NCI-H2171 treated with DMSO at 0.1 percent for 48 hours (cell line): ENCODE measurements at places on chromosomes 5 and 9.

- DNase-seq: no peak
These were observed 5.6 kb upstream of the IARS1 start for GRCh38 chr9:92299116-92299515.

- DNase-seq: no peak
These were observed 8.3 kb downstream of the NDUFS6 start for GRCh38 chr5:1809416-1810035.

- no peak for DNase-seq
These were observed 108.7 kb downstream of the CFAP90 start for GRCh38 chr5:7742241-7742656.

GRCh38 chr9:27601396-27601795 lies 28.1 kb upstream of the C9orf72 start:
- DNase-seq: no peak

DNA sequence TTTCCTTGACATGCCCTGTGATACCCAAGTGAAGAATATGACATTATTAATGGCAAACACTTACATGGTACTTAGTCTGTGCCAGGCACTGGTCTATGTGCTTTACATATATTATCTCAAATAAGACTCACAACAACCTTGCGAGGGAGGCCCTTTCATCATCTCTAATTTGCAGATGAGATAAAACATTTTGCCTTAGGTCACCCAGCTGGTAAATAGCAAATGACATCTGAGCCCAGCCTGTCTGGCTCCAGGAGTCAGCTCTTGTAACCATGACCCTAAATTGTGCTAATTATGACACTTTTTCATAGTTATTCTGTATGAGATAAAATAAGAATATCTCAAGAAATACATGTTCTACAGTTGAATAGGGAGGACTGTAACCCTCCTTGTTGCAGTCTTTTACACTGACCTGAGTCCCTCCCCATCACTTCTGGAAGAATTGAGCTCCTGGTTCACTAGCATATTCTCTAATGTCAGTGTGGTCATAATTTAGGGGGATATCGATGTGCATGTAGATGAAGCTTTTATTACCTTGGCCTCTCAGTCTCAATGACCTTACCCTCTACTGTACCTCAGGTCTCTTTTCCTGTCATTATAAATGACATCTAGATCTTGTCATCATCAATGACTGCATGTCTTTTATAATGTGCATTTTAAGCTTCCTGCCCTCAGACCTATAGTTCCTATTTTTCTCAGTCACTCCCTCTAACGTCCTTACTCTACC lies 126.1 kb upstream of the HAPLN1 start:
- no peak for DNase-seq

DNA sequence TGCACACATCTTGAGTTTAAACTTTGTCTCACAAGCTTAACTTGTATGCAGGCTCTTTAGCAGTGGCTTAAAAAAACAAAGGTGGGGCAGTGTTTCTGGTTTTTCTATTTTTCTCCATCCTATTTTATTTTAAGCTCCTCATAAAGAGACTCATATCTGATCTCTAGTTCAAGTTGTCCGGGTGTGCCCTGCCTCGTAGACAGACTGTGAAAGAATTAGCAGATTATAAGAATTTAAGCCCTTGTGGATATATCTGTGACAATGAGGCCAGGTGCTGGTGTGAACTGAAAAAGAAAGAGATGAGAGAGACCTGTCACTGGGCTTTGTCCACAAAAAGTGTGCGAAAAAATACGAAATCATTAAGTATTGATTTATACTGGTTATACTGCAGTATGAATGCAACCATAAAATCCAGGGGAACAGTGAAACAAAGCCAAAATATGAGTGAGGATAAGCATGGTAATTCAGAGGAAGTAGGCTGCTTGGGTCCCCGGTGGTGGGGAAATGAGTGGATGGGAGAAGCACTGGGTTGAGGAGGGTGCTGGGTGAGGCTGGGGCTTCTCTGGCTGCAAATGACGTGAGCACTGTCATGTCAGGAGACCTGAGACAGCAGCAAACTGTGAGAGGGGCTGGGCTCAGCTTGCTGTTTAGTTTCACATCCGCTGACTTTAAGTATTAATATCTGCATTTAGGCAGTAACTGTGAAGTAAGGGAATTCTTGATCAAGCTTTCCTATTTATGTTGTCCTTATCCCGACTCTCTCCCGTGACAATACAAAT lies 179.7 kb upstream of the ANKRD55 start:
- DNase-seq: no peak

- no peak for DNase-seq
These were observed at the start of gene PARP8 for GRCh38 chr5:50666261-50667022. Gene PARP8 (plus strand): TSS chr5:50666637. CDS start chr5:50667096, 459 bp downstream.

DNA sequence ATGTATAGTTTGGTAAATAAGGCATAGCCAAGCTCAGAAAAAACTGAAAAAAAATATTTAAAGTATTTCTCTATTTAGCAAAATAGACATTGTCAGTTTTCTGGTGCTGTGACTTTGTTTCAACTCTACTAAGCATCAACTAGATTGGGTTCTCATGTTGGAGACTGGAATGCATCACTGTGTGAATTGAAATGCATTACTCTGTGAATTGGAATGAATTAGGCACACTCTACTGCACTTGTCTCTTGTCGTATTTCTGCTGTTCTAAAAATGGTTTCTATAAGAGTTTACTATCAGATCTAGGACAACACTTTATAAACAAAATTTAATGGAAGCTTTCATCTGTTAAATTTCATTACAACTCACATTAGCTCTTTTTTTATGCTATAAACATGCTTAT lies 1772.2 kb downstream of the MAT2B start:
- no peak for DNase-seq

- DNase-seq: no peak
These were observed 170.4 kb downstream of the RFK start for GRCh38 chr9:76223749-76224340.

DNA sequence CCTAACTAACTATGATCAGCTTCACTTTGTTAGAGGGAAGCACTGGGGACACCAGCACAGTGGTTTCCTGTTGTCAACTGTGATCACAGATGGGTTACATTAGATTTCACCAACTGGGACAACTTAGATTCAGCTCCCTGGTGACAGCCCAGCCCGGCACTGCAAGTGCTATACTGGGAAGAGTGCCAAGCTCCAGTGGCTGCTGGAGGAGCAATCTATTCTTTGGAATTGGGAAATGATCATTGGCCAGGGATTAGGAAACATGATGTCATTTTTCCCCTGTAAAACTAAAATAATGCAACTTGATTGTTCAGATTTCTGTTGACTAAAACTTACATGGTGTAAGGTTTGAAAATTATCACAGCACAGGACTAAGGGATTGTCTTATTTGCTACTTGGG lies 33.2 kb downstream of the PTGR1 start:
- DNase-seq: peak; percentile 44

GRCh38 chr5:116154931-116155330 lies 70.1 kb downstream of the COMMD10 start:
- no peak for DNase-seq

- no peak for DNase-seq
These were observed 101.3 kb downstream of the WDR41 start for GRCh38 chr5:77390795-77391194.

- DNase-seq: no peak
These were observed 263.9 kb downstream of the SPOCK1 start for GRCh38 chr5:137234973-137235943.

GRCh38 chr9:23728736-23729135 lies 97.3 kb downstream of the ELAVL2 start:
- DNase-seq: no peak

- DNase-seq: no peak
These were observed 507 bp downstream of the RICTOR start for GRCh38 chr5:39073767-39074016.

- no peak for DNase-seq
These were observed 112.0 kb upstream of the ISL1 start for GRCh38 chr5:51271261-51271660.

GRCh38 chr9:68983008-68983411 lies 30.9 kb downstream of the PRKACG start:
- DNase-seq: no peak

DNA sequence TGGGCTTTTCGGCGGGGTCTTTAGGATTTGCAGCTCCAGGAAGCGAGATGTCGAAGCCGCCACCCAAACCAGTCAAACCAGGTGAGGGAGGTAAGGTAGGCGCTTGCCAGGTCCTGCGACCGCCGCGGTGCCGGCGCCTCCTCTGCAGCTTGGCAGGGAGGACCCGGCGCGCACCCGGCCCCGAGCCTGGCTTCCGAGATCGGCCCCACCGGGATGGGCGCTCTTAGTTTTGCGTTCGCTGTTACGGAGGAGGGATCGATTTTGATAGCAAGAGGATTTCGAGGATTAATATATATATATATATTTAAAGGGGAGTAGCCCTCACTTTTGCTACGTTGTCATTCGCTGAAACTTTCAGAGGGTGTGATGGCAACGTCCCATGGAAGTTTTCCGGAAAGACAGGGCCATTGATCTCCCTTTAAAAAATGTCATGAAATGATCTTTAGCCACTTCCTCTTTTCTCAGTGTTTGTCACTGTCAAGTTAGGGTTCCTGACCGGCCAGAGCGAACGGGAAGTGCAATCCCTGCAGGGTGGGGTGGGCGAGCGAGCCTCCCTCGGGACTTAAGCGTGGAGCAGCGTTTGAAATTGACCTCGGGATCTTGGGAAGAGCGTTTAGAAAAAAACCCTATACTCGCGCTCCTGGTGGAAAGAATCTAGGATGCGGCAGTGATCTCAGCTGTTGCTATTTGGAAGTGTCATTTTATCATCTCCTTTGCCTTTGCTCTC lies 495 bp downstream of the OSTF1 start:
- DNase-seq: peak; percentile 52

DNA sequence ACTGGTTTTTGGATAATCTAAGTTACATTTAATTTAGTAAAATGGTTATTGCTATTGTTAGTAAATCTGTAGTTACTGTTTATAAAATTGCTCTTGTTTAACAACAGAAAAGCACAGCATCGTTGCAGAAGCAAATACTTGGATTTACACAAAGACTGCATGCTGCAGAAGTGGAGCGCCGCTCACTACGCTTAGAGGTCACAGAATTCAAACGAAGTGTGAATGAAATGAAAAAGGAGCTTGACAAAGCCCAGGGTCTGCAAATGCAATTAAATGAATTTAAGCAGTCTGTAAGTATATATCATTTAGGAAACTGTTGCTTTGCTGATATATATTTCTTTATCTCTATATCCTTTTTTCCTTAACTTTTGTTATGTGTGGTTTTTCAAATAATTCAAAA lies 226.0 kb downstream of the CCDC171 start:
- no peak for DNase-seq

GRCh38 chr5:95664204-95664786 lies 17.7 kb downstream of the RFESD start:
- DNase-seq: no peak
